Pancreas (tissue), 10 donors: ENCODE measurements at places on chromosomes 3 and 15. TPM values are rescaled to one million over a fixed set of nuclear protein-coding genes. Genes with fewer than 3 reads are reported as not detected.

- DNase-seq, result no peak
These were observed 36.6 kb downstream of the DMXL2 start for GRCh38 chr15:51585986-51586385.

- no peak for DNase-seq
These were observed 107.8 kb upstream of the VEPH1 start for GRCh38 chr3:157610876-157611535.

GRCh38 chr15:70113304-70113700 is 15.6 kb upstream of the TLE3 start:
- peak; percentile 60 for DNase-seq

DNA sequence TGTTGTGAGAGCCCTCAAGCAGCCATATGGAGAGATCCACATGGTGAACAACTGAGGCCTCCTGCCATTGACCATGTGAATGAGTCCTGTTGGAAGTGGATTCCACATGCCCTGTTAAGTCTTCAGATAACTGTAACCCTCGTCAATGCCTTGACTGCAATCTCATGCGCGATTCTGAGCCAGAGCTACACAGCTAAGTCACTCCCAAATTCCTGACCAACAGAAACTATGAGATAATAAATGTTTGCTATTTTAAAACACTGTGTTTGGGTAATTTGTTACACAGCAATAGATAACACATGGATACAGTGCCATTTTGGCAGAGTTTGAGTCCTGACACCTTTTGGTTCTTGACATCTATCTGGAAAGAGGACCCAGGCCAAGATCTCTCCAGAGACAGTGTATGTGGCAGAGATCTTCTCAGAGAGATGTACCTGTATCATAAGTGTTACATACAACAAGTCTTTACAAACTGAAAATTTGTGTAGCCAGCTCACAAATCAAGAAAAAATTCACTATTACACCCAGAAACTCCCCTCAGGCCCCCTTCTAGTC is 34.5 kb upstream of the BNC1 start:
- DNase-seq, result no peak

DNA sequence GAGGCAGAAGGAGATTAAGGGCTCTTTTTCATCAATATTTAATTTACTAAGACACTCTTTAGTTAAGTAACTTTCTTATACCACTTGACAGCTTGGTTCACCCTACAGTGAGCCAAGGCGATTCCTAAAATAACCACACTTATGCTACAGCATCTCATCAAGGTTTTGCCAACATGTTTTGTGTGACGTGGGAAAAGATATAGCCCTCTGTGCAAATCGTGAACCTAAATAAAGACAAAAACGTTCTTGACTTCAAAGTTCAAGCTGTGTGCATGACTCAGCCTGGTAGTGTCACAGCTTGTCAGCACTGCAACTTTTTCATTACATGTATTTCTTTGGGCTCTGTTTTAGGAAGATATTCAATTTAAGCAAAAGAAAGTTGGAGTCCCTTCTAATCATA is 297.0 kb upstream of the EPHA3 start:
- DNase-seq, result no peak

DNA sequence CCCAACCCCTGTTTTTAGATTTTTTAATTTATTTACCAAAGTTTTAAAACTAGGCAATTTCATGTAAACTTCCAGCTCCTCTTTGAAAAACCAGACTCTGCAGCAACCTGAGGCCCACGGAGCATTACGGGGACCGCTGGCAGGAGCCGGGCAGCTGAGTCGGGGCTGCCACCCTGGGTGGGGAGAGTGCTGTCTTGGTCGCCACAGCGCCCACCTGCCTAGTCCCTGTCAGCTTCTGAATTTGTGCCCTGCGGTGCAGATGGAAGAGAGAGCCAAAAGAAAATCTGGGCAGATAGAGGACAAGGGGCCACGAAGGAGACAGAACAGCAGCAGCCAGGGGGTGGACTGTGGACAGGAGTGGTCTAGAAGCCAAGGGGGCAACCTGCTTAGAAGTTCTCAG is 34.6 kb downstream of the PXYLP1 start:
- no peak for DNase-seq

GRCh38 chr15:79989682-79990081 is 18.7 kb upstream of the BCL2A1 start:
- DNase-seq, result no peak

DNA sequence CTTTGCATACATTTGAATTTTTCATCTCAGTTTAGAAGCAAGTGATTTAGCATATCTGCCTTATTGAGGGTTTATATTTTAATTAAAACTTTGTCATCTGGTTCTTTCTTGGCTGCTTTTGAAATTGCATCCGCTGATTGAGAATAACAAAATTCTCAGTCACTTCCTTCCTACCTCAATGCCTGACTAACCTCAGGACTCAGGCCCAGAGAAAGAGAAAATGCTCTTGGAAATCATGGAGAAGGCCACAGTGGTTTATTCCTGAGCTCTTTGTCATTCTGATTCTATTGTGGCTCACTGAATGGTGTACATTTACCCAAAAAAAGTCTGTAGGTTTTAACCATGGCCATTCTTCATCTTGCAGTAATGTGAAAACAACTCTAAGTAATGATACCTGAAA is 533.9 kb downstream of the TBL1XR1 start:
- DNase-seq, result no peak

- DNase-seq, result no peak
These were observed 66.0 kb downstream of the PLD1 start for GRCh38 chr3:171744158-171744741.

DNA sequence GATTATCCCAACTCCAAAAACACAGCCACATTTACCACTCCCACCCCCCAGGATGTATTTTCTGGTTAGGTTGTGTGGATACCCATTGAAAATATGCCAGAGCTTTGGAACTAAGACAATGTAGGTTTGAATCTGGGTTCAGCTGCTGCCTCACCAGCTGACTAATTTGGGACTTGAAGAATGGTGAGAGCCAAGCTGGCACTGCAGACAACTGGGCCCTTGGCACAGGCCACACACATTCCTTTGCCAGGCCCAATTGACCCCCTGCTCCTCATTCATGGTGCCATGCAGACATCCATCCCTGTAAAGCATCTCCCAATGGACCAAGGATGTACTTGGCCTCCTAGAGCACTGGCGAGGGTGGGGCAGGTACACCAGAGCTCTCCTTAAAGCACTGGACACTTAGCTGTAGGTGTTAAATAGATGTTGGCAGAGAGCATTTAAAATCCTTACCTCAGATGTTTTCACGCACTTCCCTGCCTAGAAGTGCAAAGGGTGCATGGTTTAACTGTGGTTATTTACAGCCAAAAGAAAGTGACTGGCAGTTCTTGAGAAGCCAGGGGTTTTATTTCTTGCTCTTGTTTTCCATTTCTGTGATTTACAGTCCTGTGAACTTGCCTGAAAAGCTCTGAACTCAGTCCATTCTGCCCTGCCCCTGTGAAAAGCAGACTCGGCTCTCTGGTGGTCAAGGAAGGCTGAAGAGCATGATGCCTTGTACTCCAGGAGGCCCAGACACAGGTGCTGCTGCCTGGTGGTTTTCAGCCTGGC is 138.5 kb downstream of the CLSTN2 start:
- DNase-seq, result no peak

DNA sequence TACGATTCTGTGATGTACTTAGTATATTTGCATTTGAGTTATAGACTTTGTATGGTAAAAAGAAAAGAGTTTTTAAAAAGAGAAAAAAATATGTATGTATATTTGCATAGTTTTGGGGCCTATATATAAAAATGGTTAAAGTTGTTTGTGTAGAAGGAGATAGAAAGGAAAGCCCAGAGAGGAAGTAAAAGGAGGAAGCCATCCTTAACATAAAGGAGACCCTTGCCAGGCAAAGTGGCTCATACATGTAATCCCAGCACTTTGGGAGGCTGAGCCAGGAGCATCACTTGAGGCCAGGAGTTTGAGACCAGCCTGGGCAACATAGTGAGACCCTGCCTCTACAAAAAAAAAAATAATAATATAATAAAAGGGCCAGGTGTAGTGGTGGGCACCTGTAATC is 8.4 kb downstream of the SNAP23 start:
- no peak for DNase-seq

DNA sequence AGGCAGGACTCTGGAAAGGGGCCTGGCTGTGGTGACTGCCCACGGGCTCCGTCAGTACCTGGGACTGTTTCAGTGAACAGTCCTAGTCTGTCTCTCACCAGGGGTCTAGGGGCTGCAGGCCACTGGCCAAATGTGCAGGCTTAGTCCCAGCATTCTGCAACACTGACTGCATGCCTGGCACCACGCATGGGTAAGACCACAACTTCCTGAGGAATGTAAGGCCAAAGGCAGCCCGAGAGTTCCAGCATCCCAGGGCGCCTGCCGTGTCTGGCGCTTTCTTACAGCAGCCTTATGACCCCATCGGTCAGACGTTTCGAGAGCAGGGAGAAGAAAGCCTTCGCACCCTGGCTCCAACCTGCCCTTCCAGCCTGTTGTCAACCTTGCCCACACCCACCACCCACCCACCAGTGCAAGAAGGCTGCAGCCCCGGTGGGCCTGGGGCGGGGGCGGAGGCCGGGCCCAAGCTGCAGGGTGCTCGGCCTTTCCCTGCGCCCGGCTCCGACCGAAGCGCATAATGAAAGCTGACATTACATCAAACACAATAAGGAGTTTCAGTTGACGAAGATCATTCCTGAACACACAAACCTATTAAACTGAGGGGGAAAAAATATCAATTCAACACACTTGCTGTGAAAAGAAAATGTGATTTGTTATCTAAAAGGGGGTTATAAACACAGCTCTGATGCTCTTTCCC is 29.5 kb upstream of the TMEM115 start:
- DNase-seq, result no peak

AHSG gene
- total RNA-seq, result 1.8 TPM

RASL12 gene
- 1.6 TPM for total RNA-seq

NLGN1 gene
- 0.51 TPM for total RNA-seq

GMPPB gene
- 29.8 TPM for total RNA-seq

QRICH1 gene
- 34.5 TPM for total RNA-seq

FETUB gene
- total RNA-seq, result not detected

GOLGA6L2 gene
- total RNA-seq, result not detected

PPCDC gene
- 7.9 TPM for total RNA-seq

SPG11 gene
- 28.5 TPM for total RNA-seq

CLSTN2 gene
- total RNA-seq, result 3.8 TPM

ANKUB1 gene
- total RNA-seq, result not detected

SLC12A1 gene
- total RNA-seq, result not detected

SLC24A1 gene
- 4.7 TPM for total RNA-seq

GOLGA6L7 gene
- total RNA-seq, result not detected

ABI3BP gene
- total RNA-seq, result 17.1 TPM
